ENCODE measurements at places on chromosomes 12 and 14.
A peak's percentile ranks its signal among the peaks of the same experiment; 100 is the strongest.

GRCh38 chr12:57261428-57261865 is 10.5 kb upstream of the STAC3 start:
- no peak for DNase-seq

- no peak for DNase-seq
Observed at GRCh38 chr14:104602315-104602932, 2.1 kb downstream of the TMEM179 start.

DNA sequence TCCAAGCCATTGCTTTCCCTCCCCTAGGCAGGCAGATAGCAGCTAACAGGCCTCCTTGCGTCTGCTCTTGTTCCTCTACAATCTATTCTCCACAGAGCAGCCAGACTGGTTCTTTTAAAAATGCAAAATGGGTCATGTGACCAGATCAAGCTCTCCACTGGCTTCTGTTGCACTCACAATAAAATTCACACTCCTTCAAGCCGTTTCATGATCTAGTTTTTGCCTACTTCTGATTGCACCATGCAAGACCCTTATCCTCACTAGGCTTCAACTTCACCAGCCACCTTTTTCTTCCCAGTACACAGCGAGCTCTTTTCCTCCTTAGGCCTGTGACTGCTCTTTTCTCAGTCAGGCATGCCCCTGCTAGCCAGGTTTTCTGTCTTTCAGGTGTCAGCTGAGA is 6.1 kb upstream of the KRAS start:
- DNase-seq, result no peak

- DNase-seq, result no peak
Observed at GRCh38 chr12:52137746-52138145, 54.1 kb downstream of the KRT80 start.

DNA sequence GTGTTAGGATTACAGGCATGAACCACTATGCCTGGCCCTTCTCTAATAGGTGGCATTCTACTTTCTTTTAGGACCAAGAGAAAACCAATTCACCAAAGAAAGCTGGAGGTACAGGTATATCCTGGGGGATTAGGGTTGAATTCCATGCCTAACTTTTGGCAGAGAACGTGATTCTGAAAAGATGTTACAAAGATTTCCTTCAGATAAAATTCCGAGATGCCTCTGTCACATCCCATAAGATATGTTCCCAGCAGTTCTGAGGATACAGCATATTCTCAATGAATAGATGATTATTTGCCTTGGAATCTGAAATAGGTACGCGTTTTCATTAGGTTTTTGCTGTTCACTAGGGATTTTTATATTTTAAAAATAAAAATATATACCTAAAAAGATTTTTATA is 111.9 kb upstream of the KRAS start:
- DNase-seq, result no peak

DNA sequence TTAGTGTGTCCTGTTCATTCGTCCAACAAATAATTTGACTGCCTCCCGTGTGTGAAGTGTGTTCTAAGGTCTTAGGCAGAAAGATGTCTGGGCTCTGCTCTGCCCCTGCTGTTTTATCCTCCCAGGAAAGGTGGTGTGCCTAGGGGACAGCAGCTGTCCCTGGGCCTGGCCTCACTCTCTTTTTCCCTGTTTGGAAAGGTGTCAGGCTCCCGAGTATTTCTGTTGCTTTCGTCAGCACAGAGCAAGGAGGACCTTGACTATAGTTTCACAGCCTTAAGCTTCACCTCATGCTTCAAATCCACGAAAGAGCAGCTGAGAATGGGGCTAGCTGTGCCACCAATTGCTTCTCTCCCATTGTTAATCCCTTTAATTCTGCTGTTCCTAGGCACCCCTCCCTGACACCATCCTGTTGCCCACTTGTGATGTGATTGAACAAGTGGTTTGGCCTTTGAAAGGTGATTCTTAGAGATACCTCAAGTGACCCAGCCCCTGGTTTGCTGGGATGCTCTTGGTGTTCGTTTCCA is 54.2 kb downstream of the TGFB3 start:
- no peak for DNase-seq

DNA sequence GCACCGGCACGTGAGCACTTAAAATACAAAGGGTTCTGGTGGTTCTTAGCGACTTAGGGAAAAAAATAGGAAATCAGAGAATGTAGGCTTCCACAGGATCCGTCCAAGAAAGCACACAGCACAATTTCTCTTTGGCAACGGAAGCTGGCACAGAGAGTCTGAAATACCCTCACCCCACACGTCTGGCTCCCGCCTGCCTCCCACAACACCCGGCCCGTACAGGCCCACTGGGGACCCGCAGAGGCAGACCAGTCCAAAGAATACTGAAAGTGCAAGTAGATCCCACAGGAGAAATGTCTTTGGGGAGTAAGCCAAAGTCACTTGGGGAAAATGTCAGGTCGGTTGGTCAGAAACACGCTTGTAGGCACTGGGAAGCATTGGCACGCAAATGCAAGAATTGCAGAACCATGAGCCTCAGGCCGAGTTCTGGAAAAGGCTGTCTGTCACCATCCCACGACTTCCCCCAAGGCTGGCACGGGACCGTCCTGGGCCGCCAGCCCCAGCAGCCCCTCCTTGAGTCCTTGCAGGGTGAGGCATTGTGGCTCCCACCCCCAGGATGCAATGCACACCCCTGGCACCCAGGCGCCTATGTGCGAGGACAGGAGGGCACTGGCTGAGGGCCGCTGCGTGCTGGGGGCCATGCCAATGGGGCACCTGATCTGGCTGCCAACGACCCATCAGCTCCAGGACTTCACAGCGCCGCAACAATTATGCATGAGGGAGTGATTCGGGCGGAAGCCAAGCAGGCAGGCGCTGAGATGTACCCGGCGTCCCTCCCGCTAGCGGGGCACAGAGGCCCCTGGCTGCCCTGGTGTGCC is 29.7 kb downstream of the CHGA start:
- no peak for DNase-seq

GRCh38 chr12:52243856-52244614 is 11.0 kb downstream of the KRT7 start:
- peak; percentile 63 for DNase-seq

GRCh38 chr12:30269496-30269895 is 426.2 kb downstream of the IPO8 start:
- DNase-seq, result no peak

- DNase-seq, result peak; percentile 44
Observed at GRCh38 chr12:130961921-130962451, 8.3 kb downstream of the ADGRD1 start.

GRCh38 chr12:38502415-38502814 is 185.8 kb downstream of the ALG10B start:
- DNase-seq, result no peak

DNA sequence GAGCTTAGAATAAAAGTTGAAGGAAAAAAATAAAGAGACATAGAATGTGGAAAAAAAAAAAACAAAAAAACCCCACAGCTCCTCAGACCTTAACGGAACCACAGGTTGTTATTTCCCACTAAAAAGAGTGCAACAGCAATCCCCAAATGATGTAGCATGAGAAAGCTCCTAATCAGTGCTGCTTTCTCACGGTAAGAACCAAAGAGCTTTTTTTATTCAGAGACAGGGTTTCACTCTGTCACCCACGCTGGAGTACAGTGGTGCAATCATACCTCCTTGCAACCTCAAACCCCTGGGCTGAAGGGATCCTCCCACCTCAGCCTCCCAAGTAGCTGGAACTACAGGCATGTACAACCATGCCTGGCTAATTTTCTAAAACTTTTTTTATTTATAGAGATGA is 13.3 kb downstream of the NDUFA12 start:
- no peak for DNase-seq

GRCh38 chr12:93812626-93813025 is 135.5 kb downstream of the CRADD start:
- DNase-seq, result no peak

DNA sequence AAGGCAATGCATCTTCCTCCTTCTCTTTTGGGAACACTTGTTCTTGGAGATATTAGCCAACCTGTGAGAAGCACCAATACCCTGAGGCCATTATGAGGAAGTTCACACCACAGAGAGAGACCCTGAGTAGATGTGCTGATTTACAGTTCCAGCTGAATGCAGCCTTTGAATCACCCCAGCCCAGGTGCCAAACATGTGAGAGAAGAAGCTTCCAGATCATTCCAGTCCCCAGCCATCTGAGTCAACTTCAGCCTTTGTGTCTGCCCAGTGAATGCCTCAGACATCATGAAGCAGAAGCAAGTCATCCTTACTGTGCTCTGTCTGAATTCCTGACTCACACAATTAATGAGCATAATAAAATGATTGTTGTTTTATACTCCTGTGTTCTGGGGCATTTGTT is 25.1 kb downstream of the C12orf42 start:
- no peak for DNase-seq

- no peak for DNase-seq
Observed at GRCh38 chr12:52337054-52337453, 15.9 kb upstream of the KRT83 start.

GRCh38 chr12:117109943-117110635 is 10.9 kb upstream of the TESC start:
- no peak for DNase-seq

GRCh38 chr14:23119363-23120327 is 590 bp upstream of the CEBPE start:
- peak; percentile 68 for DNase-seq

- no peak for DNase-seq
Observed at GRCh38 chr14:52895000-52895399, 55.9 kb downstream of the FERMT2 start.

GRCh38 chr12:98696036-98696646 is 51.1 kb downstream of the APAF1 start:
- DNase-seq, result no peak

- DNase-seq, result no peak
Observed at GRCh38 chr14:88289996-88290395, 33.1 kb downstream of the KCNK10 start.

DNA sequence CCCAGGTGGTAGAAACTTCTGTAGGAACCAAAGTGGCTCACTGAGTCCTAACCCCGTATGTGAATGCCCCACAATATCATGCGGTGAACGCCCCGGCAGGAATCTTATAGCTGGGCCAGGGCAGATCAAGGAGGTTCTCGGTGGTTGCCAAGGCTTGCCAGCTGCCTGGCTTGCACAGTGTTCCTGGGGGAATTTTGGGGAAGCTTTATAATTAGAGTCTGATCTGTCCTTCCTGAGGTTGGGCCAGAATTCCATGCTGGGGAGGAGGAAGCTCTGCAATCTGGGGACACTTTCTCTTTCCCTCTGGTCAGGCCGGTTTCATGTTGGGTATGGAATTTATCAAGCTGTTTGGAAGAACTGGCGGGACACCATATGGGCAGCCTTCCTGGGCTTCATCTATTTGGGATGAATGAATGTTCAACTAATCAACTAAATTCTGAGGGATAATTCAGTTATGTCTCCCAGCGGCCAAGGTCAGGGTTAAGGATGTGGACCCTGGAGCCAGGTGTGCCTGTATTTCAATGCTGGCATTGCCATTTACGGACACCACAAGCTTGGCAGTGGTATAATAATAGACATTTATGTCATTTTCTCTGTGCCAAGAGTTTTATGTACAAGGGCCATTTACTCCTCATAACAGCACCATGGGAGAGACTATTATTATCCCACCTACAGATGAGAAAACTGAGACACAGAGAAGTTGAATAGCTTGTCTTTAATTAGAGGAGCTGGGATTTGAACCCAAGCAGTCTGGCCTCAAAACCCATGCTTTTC is 54.3 kb downstream of the SVOP start:
- no peak for DNase-seq

- no peak for DNase-seq
Observed at GRCh38 chr14:64467566-64467965, 2.3 kb downstream of the AKAP5 start.

GRCh38 chr14:85533023-85533860 is 3.3 kb downstream of the FLRT2 start:
- DNase-seq, result peak; percentile 47

DNA sequence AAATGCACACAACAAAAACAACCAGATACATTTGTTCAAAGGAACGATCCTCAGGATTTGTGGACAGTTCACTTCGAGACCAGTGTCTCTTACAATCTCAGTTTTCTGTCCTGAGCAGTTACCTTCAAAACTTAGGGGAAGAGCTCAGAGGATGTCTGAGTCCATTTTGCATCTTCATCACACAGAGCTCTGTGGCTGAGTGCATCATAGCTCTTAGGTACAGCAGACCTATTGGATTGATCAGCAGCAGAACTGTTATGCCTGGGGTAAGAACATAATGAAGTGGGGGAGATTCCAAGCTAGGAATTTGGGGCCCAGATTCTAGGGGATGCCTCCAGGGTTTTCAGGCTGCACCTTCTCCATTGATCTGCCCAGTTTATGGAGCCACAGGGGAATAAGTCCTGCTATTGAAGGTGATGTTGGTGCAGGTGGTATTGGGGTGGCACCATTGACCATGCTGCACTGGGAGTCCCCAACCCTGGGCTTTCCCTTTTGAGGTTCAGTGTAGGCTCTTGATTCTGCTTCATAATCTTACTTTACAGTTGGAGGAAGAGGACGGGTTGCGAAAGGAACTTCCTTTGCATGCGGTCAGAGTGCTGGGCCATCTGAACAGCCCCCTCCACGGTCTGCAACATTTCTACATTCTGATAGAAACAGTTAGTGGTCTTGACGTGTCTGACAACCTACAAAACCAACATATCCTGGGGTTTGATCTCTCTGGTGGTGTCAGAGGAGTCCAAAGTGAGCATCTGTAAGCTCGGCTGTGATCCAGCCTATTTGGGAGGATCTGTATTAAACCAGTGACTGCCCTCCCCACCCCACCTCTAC is 112.8 kb downstream of the CHST11 start:
- DNase-seq, result no peak

All from Peyer's patch (tissue), 4 donors.